ENCODE measurements at places on chromosomes 12 and 14.

- DNase-seq: no peak
Observed at GRCh38 chr14:53367644-53368026, 214.5 kb upstream of the DDHD1 start.

DNA sequence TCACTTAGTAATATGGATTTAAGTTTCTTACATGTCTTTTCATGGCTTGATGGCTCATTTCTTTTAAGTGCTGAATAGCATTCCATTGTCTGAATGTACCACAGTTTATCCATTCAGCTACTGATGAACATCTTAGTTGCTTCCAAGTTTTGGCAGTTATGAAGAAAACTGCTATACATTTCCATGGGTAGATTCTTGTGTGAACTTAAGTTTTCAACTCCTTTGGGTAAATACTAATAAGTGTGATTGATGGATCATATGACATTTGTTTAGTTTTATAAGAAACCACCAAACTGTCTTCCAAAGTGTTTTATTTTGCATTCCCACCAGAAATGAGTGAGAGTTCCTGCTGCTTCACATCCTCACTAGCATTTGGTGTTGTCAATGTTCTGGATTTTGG, 119.2 kb downstream of the NAV3 start:
- DNase-seq: no peak

DNA sequence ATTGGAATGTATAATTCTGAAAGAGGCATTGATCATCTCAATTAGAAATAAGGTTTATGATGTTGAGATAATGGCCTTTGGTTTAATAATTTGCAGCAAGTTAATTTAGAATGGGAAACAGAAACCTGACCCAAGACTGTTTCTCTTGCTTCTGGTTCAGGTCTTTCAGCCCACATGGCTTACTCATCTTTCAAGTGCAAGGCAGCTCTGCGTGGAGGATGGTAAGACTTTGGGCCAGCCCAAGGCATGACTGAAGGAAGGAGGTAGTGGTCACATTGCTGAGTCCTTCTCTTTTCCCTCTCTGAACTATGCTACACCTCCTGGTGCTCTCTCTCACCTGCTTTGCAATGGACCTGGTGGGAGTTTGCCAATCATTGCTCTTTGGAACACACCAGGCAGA, 98.7 kb downstream of the CAND1 start:
- no peak for DNase-seq

GRCh38 chr12:108744021-108744897, 12.9 kb upstream of the CORO1C start:
- no peak for DNase-seq

DNA sequence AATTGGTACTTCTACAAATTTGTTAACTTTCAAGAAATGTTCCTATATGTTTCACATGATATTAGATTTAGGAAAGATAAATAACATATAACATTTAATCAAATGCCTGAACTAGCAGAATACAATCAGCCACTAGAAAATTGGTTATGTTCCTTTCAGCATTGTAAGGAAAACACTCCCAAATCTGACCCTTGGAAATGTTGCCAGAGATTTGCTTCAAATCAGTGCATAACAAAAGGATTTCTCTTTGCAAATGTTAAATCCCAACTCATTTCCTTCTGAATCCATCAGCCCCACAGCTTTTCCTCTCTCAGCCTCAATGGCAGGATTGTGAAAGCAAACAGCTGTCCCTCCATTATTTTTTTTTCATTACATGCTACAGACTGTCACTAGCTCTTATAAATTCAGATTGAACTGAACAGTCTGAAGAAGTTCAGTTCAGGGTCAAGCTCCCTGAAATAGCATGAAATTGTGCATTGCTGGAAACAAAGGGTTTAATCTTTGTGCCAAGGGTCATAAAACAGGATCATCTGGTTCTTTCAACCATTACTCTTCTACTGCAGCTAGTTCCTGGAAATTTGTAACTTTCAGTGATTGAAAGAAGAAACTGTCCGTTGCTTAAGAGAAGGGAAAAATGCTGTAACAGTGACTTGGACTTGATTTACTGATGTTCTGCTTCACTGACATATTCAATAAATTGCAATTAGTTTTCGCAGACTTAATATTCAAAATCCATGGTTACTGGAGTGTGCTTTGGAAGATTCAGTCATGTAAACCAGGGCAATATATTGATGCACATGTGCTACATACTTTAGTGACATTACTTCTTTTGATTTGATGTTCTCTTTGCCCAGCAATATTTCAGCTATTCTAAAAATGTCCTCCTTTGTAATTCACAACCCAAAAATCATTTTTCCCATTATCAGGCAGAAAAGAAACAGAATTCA, 246.4 kb downstream of the RPL10L start:
- no peak for DNase-seq

GRCh38 chr14:20934148-20934762, 21.0 kb upstream of the RNASE2 start:
- no peak for DNase-seq

- no peak for DNase-seq
Observed at GRCh38 chr14:95362138-95362494, 42.4 kb upstream of the CLMN start.

GRCh38 chr12:3933074-3933818, 60.0 kb upstream of the PARP11 start:
- DNase-seq: no peak

DNA sequence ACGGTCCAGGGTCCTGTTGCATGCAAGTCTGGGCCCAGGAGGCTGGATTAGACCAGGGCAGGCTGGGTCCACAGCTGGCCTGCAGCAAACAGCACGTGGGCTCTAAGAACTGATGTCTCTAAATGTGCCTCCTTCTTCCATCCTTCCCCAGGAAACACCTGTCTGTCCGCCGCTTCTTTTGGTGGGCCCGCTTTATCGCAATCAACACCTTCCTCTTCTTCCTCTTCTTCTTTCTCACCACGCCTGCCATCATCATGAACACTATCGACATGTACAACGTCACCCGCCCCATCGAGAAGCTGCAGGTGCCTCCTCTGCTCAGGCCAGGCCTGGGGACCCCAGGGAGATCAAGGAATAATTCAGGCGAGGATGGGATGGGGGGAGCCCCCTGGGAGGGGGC, 28.3 kb downstream of the NGB start:
- DNase-seq: no peak

- DNase-seq: no peak
Observed at GRCh38 chr12:78040111-78040510, 209.4 kb downstream of the NAV3 start.

- no peak for DNase-seq
Observed at GRCh38 chr14:99280852-99281251, 8.9 kb upstream of the BCL11B start.

GRCh38 chr12:98154850-98155249, 360.5 kb upstream of the TMPO start:
- no peak for DNase-seq

- DNase-seq: no peak
Observed at GRCh38 chr12:32952681-32953080, 56.1 kb upstream of the PKP2 start.

- no peak for DNase-seq
Observed at GRCh38 chr14:69631509-69631908, 20.1 kb downstream of the SUSD6 start.

DNA sequence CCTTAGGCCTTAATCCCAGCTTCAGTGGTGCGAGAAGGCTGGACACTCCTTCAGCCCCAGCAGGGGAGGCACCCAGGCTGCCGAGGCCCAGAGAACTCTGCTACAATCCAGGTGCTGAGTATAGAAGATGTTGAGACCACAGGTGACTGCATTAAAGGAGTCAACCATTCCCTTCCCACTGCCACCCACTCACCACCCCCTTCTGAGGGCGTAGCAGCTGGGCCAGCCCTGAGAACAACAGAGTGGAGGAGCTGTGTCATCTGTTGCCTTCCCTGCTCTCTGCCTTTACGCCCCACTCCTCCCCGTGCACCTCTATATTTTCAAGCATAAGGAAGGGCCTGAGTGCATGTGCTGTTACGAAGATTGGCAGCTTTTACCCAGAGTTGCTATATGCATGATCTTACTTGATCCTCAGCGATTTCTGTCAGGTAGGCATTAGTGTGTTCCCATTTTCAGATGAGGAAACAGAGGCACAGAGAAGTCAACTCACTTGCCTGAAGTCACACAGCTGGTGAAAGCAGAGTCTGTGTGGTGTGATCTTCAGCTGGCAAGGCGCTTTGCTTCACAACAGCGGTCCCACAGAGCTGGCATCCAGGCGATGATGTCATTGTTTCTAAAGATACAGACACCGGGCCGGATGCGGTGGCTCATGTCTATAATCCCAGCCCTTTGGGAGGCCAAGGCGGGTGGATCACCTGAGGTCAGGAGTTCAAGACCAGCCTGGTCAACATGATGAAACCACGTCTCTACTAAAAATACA, 46.7 kb downstream of the RIN3 start:
- no peak for DNase-seq
